ENCODE measurements at places on chromosomes 12 and 14.

- DNase-seq = no peak
Measured at GRCh38 chr14:89245802-89246201, 171.2 kb downstream of the FOXN3 start.

GRCh38 chr14:55434805-55435174, 5.6 kb downstream of the TBPL2 start:
- no peak for DNase-seq

GRCh38 chr12:54019091-54019811, 9.0 kb upstream of the HOXC6 start:
- no peak for DNase-seq

DNA sequence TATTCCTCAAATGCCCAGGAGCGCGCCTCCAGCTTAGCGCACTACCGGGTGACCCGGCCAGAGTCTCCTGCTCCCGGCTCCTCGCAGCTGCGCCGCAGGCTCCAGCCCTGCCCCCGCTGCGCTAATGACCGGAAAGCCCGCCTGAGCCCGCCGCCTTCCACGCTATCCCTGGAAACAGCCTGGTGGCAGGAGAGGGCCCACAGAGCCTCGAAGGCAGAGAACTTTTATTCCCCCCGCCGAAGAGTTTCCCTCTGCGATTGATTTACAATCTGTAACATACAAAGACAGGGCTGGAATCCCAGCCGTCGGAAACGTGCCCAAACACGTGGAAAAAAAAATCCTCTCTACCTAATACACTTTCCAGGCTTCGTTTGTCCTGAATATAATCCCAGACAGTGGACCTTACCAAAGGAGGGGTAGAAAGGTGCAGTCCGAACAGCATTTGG, 1.5 kb downstream of the COL2A1 start:
- DNase-seq = peak; percentile 85

DNA sequence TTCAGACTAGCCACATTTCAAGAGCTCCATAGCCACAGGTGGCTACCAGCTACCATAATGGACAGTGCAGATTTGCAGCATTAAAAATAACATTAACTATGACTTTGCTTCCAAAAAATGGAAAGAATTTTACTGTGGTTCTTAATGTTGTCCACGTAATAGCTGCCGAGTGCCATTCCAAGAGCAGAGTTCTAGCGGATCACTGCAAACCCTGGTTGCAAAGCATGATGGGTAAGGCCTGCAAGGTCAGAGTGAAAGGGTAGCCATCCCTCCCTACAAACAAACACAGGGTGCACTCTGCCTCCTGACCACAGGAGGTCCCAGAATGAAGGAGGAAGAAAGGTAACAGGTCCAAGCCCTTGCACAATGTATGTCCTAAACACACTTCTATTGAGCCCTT, 157.6 kb downstream of the DPF3 start:
- no peak for DNase-seq

DNA sequence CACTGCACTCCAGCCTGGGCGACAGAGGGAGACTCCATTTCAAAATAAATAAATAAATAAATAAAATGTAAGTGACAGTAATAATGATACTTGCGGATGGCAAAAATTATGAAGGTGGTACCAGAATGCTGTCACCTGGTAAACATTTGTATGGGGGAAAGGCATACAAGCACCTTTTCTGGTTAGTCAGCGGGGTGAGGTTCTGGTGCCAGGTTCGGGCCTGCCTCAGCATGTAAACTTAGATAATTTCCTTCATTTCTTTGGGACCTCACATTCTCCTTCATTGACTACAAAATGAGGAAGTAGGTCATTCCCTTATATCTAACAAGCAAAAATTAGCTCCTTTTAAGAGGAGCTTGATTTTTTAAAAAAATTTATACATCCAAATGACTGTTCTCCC, 10.8 kb downstream of the VTI1B start:
- no peak for DNase-seq
